ACHN (cell line): ENCODE measurements at places on chromosomes 16 and 17.

DNA sequence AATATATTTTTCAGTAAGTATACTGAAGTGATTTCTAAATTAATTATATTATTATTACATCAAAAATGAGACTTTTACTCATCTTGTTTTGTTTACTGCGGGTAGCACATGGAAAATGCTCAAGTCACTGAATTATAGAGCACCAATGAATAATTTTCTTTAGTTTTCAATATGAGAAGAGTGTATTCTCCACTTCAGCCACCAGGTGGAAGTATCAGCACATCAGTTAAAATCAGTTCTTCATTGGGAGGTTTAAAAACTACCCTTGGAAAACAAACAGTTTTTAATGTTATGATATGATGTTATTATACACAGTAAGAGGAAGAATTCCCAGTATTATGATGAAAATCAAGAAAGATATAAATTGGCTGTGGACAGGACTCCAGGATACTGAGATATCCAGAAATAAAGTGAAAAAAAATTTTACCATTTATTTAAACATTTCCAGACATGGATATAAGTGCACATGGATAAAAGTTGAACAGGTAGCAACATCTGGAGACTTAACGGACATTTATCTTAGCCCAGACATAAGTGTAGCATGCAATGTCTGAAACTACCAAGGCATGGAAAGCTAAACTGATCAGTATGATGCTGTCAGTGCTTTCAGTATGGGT is 467.3 kb downstream of the KCNJ2 start:
- DNase-seq, result peak; percentile 62

DNA sequence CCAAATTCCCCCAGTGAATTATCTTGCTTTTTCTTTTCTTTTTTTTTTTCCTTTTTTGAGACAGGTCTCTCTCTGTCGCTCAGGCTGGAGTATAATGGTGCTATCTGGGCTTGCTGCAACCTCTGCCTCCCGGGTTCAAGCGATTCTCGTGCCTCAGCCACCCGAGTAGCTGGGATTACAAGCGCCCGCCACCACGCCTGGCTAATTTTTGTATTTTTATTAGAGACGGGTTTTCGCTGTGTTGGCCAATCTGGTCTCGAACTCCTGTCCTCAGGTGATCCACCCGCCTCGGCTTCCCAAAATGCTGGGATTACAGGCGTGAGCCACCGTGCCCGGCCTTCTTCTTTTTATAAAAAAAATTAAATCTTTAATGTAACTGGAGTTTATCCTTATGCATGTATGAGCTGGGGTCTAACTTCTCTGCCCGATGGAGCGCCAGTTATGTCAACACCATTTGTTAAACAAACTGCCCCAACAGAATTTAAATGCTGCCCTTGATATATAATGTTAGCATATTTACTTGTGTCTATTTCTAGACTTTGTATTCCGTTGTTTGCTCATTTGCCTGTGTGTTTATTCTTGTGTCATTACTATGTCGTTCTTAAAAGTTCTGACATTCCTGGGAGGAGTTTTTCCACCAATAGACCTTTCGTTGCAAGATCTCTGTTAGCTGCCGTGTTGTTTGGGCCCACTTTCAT is 535 bp upstream of the AURKB start:
- DNase-seq, result peak; percentile 22

DNA sequence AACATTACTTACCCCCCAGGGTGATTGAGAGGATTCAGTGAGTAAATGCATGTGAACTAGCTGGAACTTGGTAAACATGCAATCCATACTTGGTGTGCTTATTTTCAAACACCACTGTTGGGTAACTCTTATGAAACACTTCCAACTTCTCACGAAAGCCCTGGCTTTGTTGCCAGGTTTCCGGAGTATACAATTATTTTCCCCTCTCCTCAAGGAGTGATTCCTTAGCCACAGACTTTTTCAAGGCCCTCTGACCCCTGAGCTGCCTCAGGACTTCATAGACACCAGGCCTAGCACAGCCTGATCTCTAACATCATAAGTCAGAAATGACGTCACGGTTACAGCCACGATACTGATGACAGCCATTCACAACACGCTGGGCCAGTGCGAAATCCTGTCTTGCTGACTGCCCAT is 27.6 kb downstream of the HSD17B2 start:
- no peak for DNase-seq

GRCh38 chr17:5592382-5592781 is 8.1 kb upstream of the NLRP1 start:
- peak; percentile 62 for DNase-seq

DNA sequence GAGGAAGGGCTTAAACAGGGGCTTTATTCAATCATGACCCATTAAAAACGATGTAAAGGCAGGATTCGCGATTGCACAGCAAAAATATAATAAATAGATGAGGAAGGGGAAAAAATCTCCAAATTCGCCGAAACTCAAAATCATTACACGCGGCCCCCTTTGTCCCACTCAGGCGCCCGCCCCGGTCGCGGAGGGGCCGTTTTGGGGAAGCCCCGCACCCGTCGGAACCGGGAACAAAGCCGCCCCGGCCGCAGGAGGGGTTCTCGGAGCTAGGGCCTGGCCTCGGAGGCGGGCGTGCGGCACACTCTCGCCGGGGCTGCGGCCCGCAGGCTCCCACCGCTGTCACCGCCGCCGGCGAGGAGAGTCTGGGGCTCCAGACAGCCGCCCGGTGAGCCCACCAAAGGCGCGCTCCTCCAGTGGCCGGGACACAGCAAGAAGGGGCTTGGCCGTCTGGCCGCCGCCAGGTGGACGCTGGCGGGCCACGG is 521 bp downstream of the C16orf87 start:
- DNase-seq, result peak; percentile 37

DNA sequence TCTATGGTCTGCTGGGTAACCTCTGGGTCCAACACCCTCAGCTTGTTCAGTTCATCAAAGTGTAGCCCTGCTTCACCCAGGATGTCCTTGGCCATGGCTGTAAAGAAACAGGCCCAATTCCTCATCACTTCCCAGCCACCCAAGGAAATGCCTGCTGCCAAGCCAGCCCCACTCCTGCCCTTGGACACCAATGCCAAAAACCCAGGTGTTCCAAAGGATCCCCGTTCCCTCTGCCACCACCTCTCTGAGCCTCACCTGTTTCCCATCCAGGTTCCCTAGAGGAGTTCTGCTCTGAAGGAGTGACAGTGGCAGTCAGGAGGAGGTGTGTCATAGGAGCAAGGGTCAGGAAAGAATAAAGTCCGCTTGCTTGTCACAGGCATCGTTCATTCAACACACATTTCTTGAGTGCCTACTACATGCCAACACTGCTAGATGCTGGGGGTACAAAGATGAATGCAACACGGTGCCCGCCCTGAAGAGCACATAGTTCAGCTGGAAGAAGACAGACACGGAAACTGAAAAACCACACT is 3.3 kb downstream of the IFT20 start:
- DNase-seq, result no peak

- no peak for DNase-seq
Measured at GRCh38 chr16:86991679-86992078, 325.5 kb downstream of the C16orf95 start.

DNA sequence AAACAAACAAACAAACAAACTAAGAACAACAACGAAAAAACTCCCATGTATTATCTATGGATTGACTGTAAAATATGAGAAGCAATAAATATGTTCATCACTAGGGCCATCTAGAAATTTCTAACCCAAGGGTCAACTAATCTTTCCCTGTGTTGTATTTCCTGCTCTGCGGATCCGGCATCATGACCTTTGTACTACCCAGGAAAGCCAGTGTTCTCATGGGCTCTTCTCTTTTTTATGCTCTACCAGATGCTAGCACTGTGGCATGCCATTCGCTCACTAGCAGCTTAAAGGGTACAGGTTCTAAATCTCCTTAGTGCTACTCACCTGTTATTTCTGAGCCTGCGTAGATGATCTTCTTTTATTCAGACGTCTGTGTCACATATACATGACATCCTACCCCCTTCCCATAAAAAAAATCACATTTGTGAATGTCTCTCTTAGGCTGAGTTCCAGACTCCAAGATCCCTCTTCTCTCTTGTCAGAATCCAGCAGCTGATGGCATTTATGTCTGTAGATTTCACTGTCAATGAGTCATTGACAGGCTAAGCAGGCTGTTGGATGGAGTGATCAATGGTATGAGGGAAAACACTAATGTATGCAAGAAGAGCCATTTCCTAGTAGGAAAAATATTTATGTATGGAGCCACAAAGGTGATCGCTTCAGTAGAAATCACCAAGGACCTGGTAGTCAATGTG is 100.0 kb downstream of the WWOX start:
- DNase-seq, result no peak

GRCh38 chr16:57576429-57576870 is 34.0 kb downstream of the ADGRG5 start:
- DNase-seq, result peak; percentile 75

DNA sequence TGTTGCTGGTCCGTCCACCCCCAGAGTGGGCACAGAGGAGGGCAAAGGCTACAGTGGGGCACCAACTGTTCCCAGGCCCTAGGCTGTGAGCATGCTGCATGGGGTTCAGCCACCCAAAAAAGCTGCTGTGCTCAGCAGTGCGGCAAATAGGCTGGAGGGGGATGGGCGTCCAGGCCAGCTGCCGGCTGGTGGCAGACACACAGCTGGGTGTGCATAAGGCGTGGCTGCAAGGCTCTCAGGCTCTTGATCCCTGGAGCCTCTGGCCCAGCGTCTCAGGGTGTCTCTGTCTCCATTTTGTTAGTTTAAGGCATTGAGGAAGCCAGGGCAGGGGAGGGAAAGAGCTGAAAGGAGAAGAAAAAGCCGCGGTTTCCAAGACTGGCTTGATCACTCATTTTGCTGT is 8.8 kb downstream of the RPL19 start:
- DNase-seq, result no peak

- DNase-seq, result no peak
Measured at GRCh38 chr16:84378567-84378966, 10.2 kb downstream of the ATP2C2 start.

DNA sequence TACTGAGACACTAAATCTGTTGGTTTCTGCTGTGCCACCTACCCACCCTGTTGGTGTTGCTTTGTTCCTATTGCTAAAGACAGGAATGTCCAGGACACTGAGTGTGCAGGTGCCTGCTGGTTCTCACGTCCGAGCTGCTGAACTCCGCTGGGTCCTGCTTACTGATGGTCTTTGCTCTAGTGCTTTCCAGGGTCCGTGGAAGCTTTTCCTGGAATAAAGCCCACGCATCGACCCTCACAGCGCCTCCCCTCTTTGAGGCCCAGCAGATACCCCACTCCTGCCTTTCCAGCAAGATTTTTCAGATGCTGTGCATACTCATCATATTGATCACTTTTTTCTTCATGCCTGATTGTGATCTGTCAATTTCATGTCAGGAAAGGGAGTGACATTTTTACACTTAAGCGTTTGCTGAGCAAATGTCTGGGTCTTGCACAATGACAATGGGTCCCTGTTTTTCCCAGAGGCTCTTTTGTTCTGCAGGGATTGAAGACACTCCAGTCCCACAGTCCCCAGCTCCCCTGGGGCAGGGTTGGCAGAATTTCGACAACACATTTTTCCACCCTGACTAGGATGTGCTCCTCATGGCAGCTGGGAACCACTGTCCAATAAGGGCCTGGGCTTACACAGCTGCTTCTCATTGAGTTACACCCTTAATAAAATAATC is 14.6 kb downstream of the STH start:
- no peak for DNase-seq

GRCh38 chr16:84686707-84687298 is 13.0 kb upstream of the USP10 start:
- no peak for DNase-seq

GRCh38 chr16:57282510-57283213 is 1.8 kb downstream of the PLLP start:
- DNase-seq, result no peak

DNA sequence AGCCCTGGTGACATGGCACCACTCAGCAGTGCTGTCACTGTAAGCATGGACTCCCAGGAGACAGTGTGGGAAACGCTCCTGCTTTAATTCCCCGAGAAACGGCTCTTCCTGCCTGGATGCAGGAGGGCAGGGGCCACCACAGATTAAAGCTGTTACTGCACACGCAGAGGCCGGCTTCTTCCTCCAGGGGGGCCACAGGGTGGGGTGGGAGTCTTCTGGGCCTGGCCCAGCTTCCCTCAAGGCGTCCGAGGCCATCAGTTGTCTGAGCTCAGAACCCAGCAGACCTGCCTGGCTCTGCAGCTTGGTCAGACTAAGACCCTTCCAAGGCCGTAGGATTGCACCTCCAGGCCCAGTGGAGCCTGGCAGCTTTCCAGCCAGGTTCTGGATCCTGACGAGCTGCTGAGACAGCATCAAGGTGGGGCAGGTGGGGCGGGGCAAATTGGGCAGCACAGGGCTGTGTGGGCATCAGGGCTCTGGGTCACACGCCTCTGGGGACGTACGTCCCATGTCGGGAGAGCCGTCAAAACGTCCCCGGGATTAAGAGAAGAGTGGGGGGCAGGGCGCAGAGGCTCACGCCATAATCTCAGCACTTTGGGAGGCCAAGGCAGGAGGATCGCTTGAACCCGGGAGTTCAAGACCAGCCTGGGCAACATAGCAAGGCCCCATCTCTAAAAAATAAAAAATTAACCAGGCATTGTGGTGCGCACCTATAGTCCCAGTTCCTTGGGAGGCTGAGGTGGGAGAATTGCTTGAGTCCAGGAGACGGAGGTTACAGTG is 5.0 kb upstream of the CAPN15 start:
- no peak for DNase-seq

DNA sequence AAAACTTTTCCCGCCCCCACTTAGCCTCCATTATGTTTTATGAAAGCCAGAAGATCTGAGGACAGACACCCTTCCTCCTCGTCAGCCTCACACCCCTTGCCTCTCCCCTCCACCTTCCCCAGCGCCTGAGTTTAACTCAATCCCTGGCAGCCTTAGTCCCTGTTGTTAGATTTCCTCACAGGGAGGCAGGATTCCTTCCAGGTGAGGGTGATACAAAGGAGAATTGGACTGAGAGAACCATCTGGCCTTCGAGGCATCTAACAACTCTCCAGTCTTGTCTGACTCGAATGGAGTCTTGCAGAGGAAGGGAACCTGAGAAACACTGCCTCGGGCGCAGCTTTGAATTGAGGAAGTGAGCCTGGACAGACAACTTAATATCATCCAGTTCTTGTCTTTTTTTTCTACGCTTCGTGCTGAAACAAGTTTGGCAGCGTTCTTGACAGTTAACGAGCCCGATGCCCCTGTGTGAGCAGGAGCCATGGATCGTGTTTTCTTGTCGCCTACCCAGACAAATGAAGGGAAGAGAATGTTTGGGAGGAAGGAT is 1.3 kb upstream of the ZNF768 start:
- no peak for DNase-seq

GRCh38 chr17:45316434-45317110 is at the start of gene MAP3K14:
TSS of gene MAP3K14 (minus strand) at chr17:45317020. CDS start at chr17:45290745, 26,275 bp downstream.
- peak; percentile 64 for DNase-seq
